ENCODE measurements at places on chromosomes 7 and 10.

GRCh38 chr7:101226721-101227120 is 8.8 kb downstream of the ZNHIT1 start:
- no peak for DNase-seq

DNA sequence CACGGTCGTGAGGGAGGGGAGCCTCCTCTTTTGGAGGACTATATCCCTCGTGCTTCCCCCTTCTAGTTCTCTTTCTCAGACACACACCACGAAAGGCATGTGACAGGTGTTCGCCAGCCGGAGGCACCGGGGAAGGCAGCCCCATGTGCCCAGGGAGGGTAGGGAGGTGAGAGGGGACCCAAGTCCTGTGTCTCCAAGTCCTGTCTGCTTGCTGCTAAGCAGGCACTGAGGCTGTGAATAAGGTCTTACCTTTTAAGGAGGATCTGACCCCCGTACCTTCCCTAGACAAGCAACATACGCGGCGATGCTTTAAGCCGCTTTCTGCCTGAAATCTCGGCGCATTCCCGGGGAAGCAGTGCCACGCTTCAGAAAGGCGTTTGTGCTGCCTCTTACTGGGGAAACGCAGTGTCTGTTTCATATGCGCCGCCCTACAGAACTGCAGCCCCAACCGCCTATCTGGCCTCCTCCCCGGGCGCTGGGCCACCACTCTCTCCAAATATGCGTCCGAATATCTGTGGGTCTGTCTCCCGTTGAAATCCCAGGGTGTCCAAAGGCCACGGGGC is 770 bp downstream of the PLXNA4 start:
- DNase-seq: peak; percentile 37

GRCh38 chr10:104641937-104642657 is 1.0 kb downstream of the SORCS3 start:
- DNase-seq: no peak

DNA sequence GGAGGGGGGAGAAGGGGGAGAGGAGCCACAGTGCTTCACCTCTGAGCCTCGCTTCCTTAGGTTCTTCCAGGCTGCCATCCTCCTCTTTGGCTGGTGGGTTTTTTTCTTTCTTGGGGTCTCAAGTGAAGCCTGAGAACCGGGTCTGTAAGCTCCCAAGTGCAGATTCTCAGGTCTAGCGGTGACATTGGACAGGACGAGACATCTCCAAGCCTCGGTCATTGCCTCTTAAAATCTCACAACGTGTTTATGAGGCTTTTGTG is 817 bp upstream of the IL15RA start:
- no peak for DNase-seq

DNA sequence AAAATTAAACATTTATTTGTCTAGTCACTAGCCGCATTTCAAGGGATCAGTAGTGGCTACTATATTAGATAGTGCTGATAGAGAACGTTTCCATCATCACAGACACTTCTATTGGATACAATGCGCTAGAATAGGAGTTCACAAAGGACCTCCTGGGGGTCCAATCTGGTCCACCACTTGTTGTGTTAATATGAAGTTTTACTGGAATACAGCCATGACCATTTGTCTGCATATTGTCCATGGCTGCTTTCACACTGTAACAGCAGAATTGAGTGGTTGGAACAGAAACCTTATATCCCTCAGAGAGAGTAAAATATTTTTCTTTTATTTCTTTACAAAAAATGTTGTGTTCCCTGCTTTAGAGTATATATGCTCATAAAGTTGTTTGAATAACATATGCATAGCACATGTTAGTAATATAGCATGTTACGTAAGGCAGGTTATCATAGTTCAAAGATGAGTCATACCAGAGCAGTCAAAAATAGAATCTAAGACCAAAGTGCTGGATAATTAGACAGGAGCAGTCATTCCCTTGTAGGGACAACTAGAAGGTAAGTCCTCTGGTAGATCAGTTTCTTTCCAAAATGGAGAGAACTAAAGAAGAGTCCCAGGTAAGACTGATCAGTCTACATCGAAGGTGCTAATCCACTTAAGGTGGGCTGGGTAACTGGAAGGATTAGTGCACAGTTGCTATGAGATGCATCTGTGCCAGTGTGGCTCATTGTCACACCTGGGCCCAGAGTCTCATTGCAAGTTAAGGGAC is 14.9 kb downstream of the BZW2 start:
- DNase-seq: no peak

DNA sequence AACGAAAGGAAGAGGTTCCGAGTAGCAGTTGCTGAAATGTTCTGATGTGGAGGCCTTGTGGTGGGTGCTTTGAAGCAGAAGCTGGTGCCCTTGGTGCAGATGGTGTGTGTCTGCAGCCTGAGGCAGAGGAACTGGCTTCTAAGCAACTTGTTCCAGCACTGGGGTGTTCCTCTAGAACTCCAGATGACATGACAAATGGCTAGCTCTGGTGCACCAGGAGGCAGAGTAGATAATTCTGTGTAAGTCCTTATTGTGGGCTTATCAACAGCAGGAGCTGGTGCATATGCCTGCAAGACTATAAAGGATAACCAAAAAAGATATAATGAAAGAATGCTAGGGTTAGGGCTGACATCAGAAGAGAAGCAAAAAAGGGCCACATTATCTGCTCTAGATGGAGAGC is 76.5 kb downstream of the ARL5B start:
- DNase-seq: no peak

DNA sequence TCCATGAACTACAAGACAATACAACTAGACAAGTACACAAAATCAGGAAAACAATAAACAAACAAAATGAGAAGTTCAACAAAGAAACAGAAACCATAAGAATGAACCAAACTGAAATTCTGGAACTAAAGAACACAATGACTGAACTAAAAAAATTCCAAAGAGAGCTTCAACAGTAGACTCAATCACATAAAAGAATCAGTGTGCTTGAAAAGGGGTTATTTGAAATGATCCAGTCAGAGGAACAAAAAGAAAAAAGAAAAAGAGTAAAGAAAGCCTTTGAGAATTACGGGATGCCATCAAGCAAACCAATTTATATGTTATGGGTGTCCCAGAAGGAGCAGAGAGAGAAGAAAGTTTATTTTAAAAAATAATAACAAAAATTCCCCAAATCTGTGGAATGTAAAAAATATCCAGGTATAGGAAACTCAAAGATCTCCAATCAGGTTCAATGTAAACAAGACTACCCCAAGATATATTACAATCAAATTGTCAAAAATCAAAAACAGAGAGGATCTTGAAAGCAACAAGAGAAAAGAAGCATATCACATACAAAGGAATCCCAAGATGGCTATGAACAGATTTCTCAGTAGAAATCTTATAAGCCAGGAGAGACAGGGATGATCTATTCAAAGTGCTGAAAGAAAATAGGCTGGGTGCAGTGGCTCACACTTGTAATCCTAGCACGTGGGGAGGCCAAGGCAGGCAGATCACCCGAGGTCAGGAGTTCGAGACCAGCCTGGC is 18.7 kb downstream of the COG5 start:
- no peak for DNase-seq

- peak; percentile 88 for DNase-seq
Observed at GRCh38 chr7:106064771-106065574, 47.1 kb downstream of the SYPL1 start.

DNA sequence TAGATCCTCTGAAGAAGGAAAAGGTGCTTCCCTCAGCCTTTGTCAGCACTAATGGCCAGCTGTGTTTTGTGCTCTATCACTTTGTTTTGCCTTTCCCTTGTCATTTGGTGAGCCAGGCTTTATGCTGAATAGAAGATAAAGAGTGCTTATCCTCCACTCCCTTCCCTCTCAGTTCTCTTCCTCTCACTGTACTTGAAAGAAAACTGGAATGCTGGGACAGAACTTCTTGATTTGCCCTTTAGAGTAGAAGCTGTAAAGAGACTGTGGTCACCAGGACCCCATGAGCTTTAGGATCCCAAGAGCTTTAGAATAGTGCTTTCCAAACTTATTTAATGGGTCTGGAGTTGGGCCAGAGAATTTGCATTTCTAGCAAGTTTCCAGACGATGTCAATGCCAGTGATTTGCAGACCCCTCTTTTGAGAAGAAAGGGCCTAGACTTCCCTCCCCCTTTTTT is 81.4 kb downstream of the LRRC4 start:
- no peak for DNase-seq

- no peak for DNase-seq
Observed at GRCh38 chr10:1402816-1403507, 334.4 kb downstream of the ADARB2 start.

GRCh38 chr10:12041766-12042408 is 722 bp downstream of the UPF2 start:
- no peak for DNase-seq

- DNase-seq: peak; percentile 53
Observed at GRCh38 chr7:81501220-81501619, 268.6 kb downstream of the HGF start.

- no peak for DNase-seq
Observed at GRCh38 chr7:2431260-2431867, 28.0 kb downstream of the CHST12 start.

DNA sequence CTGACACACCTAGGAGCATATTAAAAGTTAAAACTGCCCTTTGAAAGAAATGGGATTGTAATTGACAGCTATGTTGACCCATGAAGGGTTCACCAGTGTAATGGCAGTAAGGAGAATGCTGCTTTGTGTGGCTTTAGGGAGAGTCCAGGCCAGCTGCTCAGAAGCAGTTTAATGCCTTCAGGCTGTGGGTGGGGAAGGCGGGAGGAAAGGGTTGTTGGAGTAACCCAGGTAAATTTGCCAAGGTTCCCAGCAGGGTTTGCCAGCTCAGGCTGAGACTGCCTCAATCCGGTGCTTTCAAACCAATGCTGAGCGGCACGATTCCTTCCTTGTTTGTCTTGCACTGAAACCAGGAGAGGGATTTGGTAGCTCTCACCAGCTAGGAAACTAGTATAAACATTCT is 637.2 kb downstream of the INHBA start:
- DNase-seq: no peak

- no peak for DNase-seq
Observed at GRCh38 chr7:48035967-48036478, 680 bp downstream of the C7orf57 start.

- DNase-seq: no peak
Observed at GRCh38 chr10:30894221-30894620, 137.4 kb downstream of the ZNF438 start.

DNA sequence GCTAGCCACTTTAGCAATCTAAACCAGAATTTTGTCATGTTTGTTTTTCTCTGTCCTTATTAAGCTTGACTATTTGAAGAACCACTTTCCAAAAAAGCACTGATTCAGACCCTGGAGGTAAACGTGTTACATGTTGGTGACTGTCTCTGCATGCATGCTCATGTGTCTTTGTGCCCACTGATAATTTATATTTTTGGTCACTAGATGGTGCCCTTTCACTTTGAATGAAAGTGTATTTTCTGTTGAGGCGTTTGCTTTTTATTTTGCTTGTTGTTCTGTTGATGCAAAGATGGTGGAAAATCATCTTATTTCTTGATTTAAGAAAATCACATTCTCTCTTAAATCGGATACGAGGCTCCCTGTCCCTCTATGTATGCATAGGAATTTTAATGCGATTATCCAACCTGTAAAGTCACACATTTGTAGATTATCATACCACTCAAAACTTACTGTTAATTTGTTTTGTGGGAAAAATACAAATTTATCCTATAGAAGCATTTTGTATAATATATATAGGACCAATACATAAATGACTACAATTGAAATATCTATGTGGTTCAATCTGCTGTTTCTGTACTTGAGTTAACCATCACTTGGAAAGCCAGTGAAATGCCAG is 269.3 kb downstream of the BICC1 start:
- DNase-seq: peak; percentile 38

DNA sequence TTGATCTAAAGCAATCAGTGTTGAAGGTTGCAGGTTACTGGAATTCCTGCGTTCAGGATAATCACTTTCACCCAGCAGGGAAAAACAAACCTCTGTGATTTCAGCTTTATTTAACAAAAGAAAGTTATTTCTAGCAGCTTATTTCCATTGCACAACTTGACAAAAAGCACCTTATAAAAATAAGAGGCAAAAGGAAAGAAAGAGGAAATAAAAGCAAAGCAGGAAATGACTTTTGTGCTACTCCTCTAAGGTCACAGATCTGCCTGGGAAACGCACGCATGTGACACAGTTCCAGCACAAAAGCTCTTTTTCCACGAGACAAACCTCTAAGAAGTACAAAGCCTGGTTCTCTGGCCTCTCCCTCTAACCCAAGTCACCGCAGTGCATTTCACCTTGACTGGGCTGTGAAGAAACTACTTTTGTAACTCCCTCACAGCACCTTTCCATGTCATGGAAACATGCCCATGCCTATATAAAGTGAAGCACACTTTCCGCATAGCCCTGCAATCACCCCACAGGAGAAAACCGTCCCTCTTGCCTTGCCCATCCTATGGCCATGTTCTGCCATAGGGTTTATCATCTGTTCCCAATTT is 870 bp downstream of the ANK3 start:
- peak; percentile 26 for DNase-seq

- DNase-seq: no peak
Observed at GRCh38 chr10:105761576-105762260, 1120.6 kb downstream of the SORCS3 start.

GRCh38 chr7:133394369-133394768 is 141.5 kb downstream of the EXOC4 start:
- DNase-seq: no peak

DNA sequence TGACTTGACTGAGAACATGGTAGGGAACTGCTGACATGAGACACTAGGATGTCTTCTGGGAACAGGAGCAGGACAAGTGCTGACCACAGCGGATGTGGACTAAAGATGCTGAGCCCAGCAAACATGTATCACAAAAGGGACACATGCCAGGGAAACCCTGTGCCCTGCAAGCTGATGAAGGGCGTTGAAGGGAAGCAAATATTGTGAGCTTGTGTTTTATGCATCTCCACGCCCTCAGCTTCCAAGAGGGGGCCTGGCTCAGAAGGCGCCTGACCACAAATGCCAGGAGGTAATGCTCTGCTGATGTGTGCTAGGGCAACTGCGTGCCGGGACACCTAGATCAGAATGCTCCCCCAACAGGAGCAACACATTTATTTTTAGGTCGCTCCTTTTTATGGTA is 207.3 kb downstream of the CXCL12 start:
- no peak for DNase-seq

- no peak for DNase-seq
Observed at GRCh38 chr7:132757783-132758182, 181.5 kb upstream of the PLXNA4 start.

GRCh38 chr7:93327006-93327633 is 95.0 kb downstream of the VPS50 start:
- DNase-seq: no peak

- DNase-seq: no peak
Observed at GRCh38 chr10:52818019-52818418, 45.4 kb upstream of the MBL2 start.
